ENCODE measurements at places on chromosomes 5 and 9.
A peak's percentile ranks its signal among the peaks of the same experiment; 100 is the strongest.

DNA sequence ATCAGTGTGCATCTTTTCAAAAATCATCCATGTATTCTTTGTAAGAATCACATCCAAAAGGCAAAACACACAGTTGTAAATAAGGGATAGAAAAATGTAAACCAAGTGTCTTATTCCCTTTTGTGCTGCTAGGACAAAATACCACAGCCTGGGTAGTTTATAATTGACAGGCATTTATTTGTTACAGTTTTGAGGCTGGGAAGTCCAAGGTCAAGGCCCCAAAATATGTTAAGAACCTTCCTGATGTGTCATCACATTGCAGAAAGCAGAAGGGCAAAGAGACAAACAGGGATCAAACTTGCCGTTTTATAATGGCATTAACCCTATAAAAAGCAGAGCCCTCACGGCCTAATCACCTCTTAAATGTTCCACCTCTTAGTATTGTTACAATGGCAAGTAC, 364.8 kb downstream of the MED10 start:
- no peak for DNase-seq

- peak; percentile 23 for DNase-seq
These were observed 52.8 kb downstream of the IRF1 start for GRCh38 chr5:132437604-132438266.

DNA sequence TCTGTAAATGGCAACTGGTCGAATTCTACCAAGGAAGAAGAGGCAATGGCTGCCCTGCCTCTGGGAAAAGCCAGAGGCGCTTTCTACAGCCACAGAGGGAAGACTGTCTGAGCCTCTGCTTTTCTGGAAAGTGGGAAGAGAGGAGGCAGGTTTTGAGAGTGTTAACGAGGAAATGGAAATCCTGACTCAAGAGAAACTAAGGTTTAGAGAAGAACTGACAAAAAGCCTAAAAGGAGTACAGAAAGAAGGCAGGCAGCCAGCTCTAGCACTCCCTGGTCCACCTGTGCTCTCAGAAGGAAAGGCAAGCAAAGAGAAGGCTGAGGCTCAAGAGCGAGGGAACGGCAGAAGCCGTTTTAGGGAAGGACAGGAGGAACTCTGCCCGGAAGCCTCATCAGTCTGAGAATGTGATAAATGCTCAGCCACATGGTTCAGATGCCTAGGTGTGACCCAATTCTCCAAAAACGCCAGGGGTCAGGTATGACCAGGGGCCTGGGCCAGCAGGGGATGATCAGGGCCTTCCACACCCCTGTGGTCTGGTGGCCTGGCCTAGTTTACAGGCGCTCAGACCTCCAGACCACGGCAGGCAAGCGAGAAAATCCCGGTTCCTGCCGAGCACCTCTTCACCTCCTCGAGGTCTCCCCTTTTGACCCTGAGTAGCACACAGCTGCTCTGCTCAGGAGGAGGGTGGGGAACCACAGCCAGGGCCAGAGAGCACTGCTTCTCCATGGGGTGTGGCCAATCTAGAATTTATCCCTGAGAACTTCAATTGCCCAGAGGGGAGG, 79.9 kb upstream of the FBXW11 start:
- DNase-seq = no peak

DNA sequence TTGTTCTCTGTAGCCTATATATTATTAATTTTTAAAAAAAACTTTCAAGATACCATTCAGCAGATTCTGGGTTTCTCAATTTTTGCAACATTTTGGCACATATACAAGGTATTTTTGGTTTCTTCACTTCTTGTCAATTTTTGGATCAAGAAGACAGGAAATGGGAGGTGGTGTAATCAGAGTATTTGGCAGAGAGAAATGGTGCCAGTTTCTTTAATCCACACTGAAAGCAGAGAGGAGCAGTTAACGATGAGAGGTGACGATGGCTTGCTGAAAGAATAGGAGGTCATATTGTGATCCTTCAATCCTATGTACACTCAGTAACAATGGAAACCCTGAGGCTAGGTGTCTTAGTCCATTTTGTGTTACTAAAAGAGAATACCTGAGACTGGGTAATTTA, 16.4 kb downstream of the NNT start:
- no peak for DNase-seq

DNA sequence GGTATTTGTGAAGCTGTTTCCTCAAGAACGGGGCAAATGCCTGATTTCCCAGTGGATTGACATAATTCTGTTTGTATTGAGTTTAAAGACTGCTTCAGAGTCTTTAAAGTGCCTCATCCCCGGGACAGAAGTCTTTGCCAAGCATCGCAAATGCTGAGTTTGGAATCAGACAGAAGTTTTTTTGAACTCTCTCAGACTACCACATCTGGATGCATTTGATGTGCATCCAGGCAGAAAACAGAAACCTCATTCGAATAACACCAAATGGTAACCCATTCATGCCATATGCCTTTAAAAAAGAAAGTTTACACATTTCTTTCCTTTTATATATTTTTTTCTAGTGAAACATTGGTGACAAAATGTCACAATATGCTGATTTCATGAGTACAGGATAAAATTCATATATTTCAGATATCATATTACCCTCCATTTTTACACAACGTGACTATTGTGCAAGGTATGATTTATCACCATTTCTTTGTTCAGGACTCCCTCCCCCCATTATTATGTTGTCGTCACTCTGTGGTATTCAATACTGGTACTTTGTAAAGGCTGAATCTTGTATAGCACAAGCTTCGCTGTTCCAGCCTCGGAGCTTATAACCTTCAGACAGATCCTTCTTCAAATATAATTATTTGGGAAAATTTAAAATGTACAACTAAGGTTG, 91.1 kb downstream of the ZNF608 start:
- DNase-seq = no peak

- DNase-seq = no peak
These were observed 107.7 kb upstream of the EQTN start for GRCh38 chr9:27404661-27405060.

DNA sequence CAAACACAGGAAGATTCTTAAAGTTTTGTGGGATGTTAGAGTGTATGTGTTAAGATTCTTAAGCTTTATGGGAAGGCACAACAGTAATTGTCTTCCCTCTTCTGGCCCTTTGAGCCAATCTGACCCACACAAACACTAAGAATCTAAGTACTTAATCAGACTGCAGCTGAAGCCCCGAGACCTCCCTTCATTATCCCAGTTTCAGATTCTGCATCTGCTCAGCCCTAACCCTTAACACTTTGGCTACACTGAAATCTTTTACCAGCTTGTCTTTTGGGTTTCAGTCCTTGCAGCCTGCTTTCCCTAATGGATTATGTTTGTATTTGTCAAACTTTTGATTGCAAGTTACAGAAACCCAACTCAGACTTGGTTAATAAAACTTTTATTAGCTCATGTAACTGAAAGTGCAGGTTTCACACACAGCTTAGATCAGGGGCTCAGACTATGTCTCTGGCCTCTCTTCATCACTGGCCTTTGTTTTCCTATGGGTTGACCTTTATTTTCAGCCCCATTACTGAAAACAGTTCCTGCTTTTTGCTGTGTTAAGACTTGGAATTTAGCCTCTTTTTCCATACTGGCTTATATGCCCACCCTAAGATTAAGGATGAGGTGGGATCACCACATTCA, 71.5 kb downstream of the COX7C start:
- no peak for DNase-seq

DNA sequence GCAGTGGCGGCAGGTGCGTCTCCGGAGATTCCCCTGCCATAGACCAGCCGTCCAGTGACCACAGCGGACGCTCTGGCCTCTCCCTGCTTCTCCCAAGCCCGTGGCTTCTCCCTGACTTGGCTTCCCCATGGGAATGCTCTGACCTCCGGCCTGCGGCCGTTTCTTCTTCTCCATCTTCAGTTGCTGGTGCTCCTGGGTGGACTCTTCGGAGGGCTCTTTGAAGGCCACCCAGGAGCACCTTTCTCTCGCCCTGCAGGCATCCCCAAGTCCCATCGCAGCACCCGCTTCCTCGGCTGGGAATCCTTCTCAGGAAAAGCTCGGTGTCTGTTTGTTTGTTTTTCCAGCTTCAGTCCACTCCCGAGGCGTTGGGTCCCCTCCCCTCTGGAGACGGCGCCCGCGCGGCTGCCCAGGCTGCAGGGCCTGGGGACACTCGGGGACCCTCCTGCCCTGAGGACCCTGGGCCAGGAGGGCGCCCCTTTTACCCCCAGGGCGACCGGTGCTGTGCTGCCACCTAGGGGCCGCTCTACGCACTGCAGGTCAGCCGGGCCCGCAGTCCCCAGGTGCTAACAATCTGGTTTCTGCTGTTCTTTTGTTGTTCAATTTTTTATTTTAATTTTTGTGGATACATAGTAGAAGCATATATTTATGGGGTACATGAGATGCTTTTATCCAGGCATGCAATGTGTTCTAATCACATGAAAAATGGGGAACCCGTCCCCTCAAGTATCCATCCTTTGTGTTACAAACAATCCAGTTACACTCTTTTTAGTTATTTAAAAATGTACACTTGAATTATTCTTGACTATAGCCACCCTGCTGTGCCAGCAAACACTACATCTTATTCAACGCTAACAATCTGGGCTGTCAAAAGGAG, 197.9 kb upstream of the ADAMTS16 start:
- no peak for DNase-seq

Data from bone marrow (tissue), 2 donors.